ENCODE measurements at places on chromosomes 1 and 21.

GRCh38 chr1:30879940-30880677, 28.4 kb downstream of the SDC3 start:
- DNase-seq, result no peak

GRCh38 chr1:1182491-1183220, 9.0 kb downstream of the TTLL10 start:
- DNase-seq, result no peak

DNA sequence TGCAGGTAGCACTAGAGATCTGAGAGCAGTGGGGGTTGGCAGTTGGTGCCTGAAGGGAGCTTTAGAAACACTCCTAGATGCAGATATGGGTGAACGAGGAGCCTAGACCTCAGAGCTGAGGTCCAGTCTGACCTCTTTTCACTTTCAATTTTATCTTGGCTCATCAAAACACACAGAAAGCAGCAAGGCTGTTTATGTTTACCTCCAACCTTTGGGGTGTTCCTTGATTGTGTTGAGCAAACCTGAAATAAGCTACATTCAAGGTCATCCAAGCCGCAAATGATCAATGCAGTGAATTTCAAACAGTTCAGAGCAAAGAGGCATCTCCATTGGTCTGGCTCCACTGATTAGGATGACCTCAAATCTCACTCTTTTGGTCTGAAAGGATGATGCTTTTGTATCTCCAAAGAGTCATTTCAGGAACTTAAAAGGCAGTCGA, 1.3 kb downstream of the LY9 start:
- DNase-seq, result no peak

DNA sequence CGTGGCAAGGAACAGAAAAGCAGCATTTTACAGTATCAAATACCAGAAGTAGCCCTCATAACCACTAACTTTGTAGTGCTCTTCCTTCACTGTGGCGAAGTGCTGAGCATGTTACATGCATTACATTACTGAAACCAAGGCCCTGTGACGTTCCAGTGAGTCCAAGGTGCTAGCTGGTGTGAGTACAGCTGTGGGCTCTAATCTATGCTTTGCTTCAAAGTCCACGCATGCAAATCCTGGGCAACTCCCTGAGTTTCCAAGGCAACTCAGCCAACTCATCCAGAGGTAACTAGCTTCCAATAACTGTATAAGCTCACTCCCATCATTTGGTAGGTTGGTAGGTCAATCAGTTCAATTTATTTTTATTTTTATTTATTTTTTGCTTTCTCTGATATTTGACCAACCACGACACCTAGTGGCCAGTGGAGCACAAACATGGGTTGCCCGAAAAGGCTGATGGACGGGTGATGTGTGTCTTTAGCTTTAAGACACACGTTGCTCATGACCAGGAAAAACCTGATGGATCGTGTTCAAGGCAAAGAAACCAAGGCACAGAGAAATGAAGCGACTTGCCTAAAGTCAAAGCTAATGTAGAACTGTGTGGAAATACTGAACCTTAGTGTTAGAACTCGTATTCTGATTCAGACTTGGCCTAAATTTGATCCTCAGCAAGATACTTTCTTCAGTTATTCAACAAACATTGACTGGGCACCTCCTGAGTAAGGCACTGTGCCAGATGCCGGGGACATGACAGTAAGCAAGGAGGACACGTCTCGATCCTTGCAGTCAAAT, 73.0 kb downstream of the GNG12 start:
- DNase-seq, result no peak

- DNase-seq, result no peak
Measured at GRCh38 chr1:151292207-151293030, 10.3 kb downstream of the ZNF687 start.

DNA sequence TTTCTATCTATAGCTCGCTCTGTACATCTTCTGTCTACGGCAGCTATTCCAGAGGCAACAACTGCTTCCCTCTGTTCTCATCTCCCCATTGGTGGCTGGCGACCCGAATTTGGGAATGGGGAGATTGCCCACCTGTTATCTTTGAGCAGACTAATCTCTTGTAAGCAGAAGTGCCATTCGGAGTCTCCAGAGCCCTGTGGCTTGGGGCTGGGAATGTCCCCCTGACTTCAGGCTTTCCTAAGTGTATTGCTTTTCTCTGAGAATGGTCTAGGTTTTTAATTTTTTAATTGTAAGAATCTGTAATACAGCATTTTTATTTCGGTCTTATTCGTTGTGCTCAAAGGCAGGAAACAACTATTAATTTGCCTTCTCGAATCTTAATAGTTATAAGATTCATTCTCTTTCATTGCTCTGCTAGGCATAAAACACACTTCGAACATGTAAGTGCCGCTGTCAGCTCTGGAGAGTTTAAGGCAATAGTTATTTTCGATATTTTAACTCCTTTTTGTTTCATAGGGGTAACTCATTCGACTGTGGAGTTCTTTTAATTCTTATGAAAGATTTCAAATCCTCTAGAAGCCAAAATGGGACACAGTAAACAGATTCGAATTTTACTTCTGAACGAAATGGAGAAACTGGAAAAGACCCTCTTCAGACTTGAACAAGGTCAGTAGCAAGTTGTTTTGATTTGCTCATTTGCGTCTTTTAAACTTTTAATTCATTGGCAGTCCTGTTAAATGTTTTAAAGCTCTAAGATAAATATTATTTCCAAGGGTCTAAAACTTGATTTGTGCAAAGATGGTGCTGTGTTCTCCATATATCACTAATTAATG, 514 bp downstream of the AGL start:
- no peak for DNase-seq

DNA sequence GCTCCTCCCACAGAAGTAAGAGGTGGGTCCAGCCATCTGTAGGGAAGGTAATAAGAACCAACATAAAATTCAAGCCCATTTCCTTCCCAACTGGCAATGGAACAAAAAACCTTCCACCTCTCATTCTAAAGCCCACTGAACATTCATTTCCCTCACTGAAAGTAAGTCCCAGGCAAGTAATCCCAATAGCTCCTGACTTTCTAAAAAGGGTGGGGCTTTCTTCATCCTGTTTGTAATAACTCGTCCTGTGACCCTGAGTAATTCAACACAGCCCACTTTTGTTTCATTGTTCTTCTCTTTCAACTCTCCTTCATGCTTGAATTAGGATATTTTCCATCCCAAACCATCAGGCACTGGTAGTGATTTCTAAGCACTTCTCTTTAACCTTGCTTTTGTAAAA, 74.9 kb downstream of the DAB1 start:
- no peak for DNase-seq

- no peak for DNase-seq
Measured at GRCh38 chr1:86069757-86070145, 86.8 kb downstream of the COL24A1 start.
